ENCODE measurements at places on chromosomes 7 and 10.

DNA sequence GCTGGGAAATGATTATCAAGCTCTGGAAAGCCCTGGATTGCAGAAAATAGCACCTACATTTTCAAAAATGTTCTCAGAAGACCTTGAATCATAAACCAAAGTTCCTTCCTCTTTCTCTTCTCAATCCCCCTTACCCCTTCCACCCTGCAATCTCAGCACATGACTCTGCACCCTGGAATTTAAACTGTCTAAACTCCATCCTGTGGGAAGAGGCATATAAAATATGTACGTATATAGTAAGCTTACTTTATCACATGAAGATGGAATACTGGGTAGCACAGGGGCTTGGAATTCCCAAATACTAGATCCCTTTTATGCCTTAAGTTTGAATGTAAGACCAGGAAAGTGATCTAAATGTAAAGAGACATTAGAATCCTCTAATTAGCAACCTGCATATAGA lies 7.7 kb downstream of the AGMO start:
- DNase-seq = no peak

GRCh38 chr10:47316131-47316530 lies 6.1 kb upstream of the GDF2 start:
- DNase-seq = no peak

GRCh38 chr7:149770728-149771636 lies 2.4 kb downstream of the ZNF467 start:
- DNase-seq = no peak

- no peak for DNase-seq
Measured at GRCh38 chr7:152591976-152592375, 84.0 kb downstream of the XRCC2 start.

DNA sequence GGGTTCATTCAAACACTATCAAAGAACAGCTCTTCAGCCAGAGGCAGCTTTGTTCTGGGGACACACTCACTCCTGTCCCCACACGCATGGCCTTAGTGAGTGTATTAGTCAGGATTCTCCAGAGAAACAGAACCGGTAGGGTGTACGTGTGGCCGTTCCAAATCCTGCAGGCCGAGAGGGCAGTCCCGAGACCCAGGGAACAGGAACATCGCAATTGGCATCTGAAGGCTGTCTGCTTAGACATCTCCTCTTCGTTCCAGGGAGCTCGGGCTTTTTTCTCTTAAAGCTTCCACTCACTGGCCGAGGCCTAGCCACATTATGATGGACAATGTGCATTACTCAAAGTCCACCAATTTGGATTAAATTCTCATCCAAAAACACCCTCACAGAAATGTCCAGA lies 523.3 kb downstream of the GLRX3 start:
- no peak for DNase-seq

DNA sequence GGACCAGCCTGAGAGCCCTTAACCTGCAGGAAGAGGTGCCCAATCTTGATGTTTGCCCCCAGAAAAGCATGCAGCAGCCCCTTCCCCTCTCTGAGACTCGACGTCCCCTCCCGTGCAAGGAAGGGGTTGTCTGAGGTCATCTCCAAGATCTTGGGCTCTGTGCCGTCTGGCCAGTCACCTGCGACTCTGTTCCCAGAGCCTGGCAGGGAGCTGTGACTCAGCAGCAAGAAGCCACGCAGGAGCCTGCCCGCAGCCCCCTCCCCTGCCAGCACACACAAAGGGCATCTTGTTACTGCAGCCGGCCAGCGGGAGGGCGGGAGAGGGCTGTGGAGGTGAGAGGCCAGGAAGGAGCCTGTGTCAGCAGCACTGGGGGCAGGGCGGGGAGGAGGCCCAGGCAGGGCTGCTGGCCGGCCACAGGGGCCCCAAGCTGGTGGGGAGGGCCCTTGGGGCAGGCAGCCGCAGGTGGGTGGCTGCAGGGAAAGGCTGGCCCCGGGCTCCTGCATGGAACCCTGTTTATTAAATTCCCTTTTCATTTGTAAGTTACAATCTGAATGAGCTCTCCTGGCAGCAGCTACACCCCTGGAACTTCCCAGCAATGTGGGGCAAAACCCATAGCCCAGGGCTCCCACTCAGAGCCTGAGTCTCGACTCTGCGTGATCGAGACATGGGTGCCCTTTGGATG lies 103.7 kb upstream of the ZMIZ1 start:
- no peak for DNase-seq

GRCh38 chr10:71696628-71697326 lies 22.8 kb downstream of the C10orf105 start:
- peak; percentile 55 for DNase-seq

GRCh38 chr7:102198417-102198956 lies 88.2 kb upstream of the SH2B2 start:
- DNase-seq = no peak

- DNase-seq = no peak
Measured at GRCh38 chr10:116815641-116816415, 33.5 kb upstream of the ENO4 start.

GRCh38 chr10:122407375-122408125 lies 33.0 kb downstream of the PLEKHA1 start:
- DNase-seq = peak; percentile 65

- no peak for DNase-seq
Measured at GRCh38 chr7:118041251-118041878, 142.6 kb upstream of the LSM8 start.

DNA sequence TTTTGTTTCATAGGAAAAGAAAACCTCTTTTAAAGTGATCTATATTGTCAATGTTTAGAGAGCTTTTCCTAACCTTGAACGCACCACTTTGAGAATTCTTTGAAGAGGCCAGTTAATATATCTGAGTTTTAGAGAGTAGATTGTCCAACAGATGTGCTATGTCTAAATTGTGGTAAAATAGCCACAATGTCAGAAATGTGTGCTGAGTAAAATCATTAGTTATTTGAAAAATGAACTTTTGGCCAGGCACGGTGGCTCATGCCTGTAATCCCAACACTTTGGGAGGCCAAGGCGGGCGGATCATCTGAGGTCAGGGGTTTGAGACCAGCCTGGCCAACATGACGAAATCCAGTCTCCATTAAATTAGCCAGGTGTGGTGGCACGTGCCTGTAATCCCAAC lies 61.6 kb upstream of the KIAA1217 start:
- no peak for DNase-seq

DNA sequence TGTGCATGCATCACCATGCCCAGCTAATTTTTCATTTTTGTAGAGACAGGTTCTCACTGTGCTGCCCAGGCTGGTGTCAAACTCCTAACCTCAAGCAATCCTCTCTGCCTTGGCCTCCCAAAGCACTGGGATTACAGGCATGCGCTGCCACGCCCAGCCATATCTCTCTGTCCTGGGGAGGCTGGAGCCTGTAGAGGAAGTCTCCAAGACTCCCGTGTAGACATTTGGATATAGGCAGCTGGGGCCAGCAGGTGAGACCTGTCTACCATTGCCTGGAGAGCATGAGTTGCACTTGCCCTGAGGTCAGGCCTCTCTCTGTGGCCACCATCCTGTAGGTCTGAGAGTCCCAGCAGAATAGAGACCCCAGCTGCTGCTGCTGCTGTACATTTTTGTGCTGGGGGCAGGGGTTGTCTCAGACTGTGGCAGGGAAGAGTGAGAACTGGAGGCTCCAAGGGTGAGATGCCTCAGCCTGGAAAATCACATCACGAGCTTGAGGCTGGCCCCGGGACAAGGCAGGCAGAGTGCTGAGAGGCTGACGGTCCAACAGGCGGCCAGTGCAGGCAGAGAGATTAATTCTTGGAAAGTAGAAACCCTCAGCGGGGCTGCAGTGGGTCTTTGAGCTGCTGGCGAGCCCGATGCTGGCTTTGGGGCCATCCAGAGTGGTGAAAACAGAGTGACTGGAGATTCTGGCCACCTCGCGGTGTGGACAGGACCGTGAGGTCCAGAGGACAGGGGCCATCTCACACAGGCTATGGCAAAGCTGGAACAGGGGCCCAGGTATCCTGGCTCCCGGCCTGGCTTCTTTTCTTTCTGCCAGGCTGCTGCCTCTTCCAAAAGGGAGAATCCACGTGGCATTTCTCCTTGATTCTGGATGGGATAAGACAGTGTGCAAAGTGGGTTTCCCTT lies 60.9 kb downstream of the TMEM270 start:
- no peak for DNase-seq

GRCh38 chr7:117564080-117564479 lies 84.3 kb downstream of the CFTR start:
- no peak for DNase-seq

- no peak for DNase-seq
Measured at GRCh38 chr7:7745966-7746365, 27.6 kb upstream of the RPA3 start.

- DNase-seq = no peak
Measured at GRCh38 chr7:129785685-129786514, 166.9 kb downstream of the UBE2H start.

DNA sequence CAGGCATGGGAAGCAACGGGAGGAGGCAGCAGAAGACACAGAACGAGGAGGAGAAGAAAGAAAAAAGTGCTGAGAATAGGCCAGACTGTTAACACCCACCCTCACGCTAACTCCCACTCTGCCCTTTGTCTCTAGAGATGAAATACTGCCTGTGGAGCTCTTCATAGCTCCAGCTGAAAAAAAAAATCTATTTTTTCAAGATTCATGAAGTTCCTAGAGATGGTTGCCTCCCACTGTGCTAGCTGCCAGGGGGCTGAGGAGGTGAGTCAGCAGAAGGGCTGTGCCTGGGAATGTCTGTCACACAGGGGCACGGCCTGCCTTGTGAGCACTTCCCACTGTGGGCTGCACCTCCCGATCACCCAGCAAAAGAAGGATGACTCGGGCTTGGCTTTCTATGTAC lies 144.5 kb downstream of the RNF216 start:
- DNase-seq = no peak

DNA sequence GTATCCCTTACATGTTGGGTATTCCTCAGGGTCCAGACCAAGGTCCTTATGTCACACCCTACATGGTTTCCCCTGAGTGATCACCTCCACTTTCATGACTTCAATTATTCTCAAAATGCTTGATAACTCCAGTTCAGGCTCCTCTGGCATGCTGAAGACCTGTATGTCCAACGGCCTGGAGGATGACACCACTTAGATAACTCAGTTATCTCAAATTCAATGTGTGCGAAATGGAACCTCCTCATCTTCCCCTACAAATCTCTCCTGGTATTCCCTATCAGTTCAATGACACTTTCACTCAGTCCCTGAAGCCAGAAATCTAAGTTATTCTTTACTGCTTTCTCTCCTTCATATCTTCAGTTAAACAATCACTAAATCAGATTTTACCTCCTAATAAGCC lies 8.7 kb upstream of the LUC7L2 start:
- no peak for DNase-seq

GRCh38 chr10:12400266-12400931 lies 51.1 kb downstream of the CAMK1D start:
- DNase-seq = no peak

- DNase-seq = no peak
Measured at GRCh38 chr7:150751702-150752101, 14.5 kb downstream of the GIMAP5 start.

GRCh38 chr7:64610997-64611396 lies 48.1 kb upstream of the ZNF680 start:
- DNase-seq = no peak

DNA sequence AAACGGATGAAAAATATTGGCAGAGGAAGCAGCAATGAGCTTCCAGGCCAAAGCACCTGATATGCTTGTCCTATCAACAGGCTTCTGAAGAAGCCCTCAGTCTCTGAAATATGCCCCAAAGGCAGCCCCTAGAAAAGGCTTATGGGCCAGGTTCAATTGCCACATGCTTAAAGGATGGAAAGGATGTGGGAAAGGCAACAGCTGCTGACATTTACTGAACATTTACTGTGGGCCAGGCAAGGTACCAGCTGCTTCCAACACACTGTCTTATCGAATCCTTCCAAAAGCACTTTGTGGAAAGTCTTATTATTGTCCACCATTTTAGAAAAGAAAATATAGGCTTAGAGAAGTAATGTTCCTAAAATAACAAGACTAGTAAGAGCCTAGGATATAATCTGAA lies 56.5 kb downstream of the DOCK4 start:
- DNase-seq = no peak

GRCh38 chr10:60290558-60290957 lies 99.1 kb downstream of the ANK3 start:
- DNase-seq = no peak

DNA sequence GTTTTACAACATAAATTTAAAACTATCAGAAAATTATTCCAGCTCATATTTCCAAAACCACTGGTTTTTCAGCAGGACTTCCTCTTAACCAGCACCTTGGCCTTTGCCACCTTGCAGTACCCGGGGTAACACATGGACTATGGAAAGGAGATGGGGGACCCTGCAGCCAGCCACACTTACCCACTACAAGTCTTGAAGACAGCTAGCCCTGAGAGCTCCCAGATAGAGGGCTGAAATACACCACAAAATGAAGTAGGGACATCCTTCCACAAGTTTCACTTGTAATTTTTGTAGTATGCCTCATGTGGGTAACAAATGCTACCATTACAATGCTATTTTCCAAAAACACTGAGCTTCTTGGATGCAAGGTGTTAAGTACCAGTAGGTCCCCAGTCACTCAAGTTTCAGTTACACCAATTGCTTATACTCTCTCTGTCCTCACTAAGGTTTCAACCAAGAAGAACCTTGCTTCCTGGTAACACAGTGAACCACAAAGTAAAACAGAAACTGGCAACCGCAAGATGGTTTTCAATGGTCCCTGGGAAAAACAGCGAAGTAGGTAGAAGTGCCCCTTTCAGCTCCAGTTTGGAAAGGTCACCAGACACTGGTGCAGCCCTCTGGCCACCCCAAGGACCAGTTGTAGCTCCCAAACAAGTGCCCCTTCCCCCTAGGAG lies 110.9 kb downstream of the SGMS1 start:
- peak; percentile 45 for DNase-seq

DNA sequence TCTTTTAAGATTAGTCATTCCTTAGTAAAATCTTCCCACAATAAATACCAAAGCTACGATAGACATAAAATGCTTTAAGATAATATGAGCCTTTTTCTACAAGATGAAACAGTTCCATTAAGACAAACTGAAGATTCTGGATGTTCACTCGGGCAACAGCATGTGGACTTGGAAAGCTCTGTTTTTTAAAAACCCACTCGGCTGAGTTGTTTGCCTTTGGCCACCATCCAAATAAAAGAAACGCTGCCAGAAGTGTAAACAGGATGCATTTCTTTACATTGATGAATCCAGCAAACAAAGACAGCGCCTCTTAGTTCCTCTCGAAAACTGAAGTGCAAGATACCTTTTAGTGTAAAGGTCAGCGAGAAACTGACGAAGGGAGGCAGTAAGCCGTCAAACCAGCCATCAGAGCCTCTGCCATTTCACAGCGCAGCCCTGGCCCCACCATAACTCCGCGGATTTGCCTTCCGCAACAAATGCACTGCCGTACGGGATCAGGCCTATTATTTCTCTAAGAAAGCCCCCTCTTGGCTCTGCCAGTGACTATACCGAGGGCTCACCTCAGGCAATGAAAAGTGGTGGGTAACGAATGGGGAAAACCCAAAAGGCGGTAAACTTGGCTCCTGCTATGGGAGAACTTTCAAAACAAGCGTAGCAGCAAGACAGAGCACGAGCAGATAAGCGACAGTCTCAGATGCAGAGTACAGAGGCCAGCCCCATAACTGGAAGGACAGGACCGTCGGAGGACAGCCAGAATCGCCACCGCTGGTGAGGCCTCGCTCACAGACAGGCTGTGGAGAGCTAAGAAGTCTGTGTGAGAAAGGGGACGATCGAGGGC lies 41.4 kb downstream of the GNA12 start:
- DNase-seq = no peak

- no peak for DNase-seq
Measured at GRCh38 chr7:30459591-30460245, 18.9 kb downstream of the NOD1 start.
